Activated T-cell treated with anti-CD3 and anti-CD28 coated beads, Interleukin-2, amount 50 U/mL, for 24 hours (primary cell): ENCODE measurements at places on chromosomes 6 and 20.

GRCh38 chr20:56091628-56092234, 86.4 kb upstream of the CBLN4 start:
- no peak for DNase-seq

- no peak for DNase-seq
Measured at GRCh38 chr20:10412591-10413408, 21.2 kb downstream of the MKKS start.

DNA sequence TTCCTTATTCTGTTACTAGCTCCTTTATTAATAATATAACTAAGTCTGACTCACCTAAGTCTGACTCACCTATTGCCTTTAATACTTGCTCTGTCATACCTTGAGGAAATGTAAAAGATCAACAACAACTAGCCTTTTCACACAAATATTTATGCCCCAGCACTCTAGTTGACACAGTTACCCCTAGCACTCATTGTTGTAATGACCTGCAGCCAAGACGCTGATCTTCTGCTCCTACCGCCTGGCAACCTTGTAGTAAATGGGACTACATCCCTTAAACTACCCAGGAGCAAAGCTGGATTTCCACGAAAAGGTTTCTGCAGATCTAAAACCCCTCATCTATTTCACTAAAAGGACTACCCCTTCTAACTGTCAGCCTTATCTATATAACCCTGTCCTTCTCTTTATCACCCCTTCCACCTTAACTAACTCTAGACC, 90.0 kb downstream of the PLG start:
- DNase-seq, result no peak

- no peak for DNase-seq
Measured at GRCh38 chr6:25387911-25388310, 108.7 kb downstream of the CARMIL1 start.

DNA sequence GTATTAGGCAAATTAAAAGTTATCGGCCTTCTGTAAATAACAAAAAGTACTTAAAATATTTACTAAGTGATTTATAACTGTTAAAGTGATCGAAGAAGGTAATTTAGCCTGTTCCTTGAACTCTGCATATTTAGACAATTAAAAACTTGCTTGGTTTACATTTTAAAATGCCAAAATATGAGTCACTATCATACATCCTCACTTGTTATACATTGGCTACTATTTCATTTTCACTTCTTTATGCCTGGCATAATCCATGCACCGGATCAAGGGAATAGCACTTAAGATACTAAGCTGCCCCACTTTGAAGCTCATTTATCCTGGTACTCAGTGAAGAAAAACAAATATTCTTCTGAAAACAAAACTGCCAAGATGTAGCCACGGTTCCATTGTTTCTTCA, 344.6 kb downstream of the UBE3D start:
- no peak for DNase-seq

- no peak for DNase-seq
Measured at GRCh38 chr6:134920422-134920821, 29.5 kb downstream of the ALDH8A1 start.

- DNase-seq, result no peak
Measured at GRCh38 chr20:7113577-7114466, 346.3 kb downstream of the BMP2 start.

- peak; percentile 50 for DNase-seq
Measured at GRCh38 chr6:32941214-32941768, 463 bp upstream of the HLA-DMB start.

GRCh38 chr6:145863988-145864616, 49.5 kb upstream of the FBXO30 start:
- DNase-seq, result no peak

DNA sequence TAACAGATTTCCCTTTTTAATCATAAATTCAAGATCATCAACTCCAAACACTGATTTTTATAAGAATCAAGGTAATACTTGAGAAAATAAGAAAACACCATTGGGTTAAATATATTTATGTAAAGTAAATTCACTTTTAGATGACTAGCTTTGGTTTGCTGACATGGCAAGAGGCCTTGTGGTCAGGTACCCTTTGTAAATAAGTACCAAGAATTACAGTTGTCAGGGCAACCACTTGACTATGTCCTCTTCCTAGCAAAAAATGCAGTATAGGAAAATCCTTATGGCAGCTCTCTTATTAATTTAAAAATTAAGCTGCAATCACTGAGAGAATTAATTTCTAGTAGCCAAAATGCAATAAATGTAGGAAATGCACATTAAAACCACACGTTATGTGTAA, 153.8 kb downstream of the INSM1 start:
- no peak for DNase-seq

- DNase-seq, result peak; percentile 22
Measured at GRCh38 chr20:50083034-50083433, 29.9 kb downstream of the UBE2V1 start.

- DNase-seq, result no peak
Measured at GRCh38 chr6:30687659-30688431, 1.4 kb upstream of the PPP1R18 start.

GRCh38 chr6:44105993-44106740, 21.1 kb downstream of the MRPL14 start:
- no peak for DNase-seq

GRCh38 chr6:11389977-11390376, 147.6 kb upstream of the TMEM170B start:
- no peak for DNase-seq

DNA sequence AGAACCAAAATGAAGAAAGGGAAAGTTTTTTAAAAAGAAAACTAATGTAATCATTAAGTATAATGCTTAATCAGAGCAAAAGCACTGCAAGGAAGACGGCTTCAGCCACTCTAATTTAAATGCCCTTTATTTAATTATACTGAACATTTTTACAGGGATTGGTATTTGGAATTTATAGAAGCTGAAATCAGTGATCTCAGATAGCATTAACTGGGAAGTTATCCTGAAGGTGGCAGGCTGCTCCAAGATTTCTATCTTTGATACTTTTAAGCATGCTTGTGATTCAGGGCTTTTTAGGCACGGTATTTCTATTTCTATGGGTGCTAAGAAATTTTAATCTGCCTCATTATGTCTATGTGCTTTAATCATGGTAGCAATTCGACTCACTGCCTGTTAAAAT, 1.3 kb upstream of the NDUFAF4 start:
- DNase-seq, result no peak

DNA sequence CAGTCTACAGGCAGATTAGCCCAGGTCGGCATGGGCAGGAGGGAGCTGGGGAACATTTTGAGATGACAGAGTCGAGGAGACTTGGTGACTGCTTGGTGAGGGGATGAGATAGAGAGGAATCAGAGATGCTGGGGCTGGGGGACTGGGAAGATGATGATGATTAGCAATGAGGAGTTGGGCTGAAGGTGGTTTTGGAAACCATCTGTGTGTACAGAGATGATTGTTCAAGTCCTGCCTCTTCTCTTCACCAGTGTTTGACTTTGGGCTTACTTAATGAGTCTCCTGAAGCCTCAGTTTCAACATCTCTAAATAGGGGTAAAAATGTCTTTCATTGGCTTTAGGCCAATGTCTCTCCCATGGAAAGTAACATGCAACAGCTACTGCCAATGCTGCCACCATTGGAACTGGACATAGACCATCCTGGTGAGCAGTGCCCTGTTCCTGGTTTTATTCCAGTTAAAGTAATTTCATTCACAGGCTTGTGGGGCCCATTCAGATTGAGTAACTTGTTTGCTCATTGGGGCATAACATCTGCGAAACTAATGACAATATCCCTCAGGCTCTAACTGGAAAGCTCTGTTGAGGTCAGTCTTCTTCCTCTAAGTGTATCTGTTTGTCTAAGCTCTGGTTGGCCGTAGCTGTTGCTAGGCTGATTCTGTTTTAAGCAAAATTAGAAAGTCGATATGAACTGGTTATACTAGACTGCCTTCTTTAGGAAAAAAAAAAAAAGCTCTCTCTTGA, 99.1 kb downstream of the ARMC2 start:
- DNase-seq, result no peak

- DNase-seq, result no peak
Measured at GRCh38 chr6:151885234-151885633, 77.8 kb downstream of the ESR1 start.

GRCh38 chr6:52381249-52381648, 19.3 kb downstream of the PAQR8 start:
- no peak for DNase-seq

- no peak for DNase-seq
Measured at GRCh38 chr6:129235167-129236000, 352.4 kb downstream of the LAMA2 start.

DNA sequence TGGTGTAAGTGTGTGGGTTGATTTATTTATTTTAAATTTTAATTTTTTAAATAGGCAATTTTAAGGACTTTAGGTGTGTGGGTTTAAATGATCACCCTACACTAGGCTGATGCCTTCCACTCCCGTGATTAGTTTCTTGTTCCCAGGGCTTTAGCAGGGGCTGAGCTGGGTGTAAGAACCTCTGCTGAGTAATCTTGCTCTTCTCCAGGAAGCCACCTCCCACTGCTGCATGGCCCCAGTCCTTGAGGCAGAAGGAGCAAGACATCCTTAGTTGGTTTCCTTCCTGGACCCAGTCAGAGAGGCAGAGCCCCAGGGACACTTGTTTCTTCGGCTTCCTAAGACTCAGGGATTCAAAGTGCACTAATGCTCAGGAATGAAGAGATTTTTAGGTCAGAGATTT, 19.8 kb upstream of the CDC5L start:
- no peak for DNase-seq

GRCh38 chr6:17207281-17207680, 73.9 kb upstream of the RBM24 start:
- DNase-seq, result no peak

DNA sequence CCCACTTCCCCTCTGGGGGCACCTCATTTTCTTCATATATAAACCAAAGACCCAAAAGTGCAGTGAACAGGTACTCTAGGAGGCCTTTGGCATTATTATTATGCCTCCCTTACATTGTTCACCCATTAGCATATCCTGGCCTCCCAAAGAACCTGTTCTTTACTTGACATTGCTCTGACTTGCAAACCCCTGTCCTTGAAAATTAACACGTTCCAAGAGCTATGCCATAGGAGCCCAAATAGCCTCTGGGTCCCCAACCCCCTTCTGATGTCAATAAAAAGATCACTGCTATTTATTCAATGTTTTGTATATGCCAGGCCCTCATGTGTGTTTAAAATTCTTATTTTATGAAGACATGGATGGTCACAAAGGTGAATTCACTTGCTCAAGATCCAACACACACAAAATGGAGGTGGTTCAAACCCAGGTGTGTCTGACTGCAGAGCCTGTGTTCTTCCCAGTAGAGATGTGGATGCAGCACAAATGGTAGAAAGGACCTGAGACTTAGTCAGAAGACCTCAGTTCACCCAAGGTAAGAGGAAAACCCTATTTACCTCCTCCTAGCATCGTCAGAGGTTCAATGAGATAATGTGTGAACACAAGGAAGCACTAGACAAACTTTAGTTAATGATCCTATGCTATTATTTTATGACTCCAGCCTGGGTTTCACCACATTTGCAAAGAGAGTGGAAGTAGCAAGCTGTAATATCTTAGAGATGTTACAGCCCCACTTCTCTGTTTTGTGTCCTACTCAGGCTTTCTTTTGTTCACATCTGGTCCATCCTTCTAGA, 36.6 kb downstream of the BCL2L1 start:
- no peak for DNase-seq

- no peak for DNase-seq
Measured at GRCh38 chr20:58018590-58018989, 209.9 kb downstream of the ANKRD60 start.

GRCh38 chr6:128599036-128599435, 78.6 kb upstream of the PTPRK start:
- no peak for DNase-seq

GRCh38 chr20:32537657-32538525, 47.2 kb downstream of the NOL4L start:
- peak; percentile 54 for DNase-seq

- DNase-seq, result no peak
Measured at GRCh38 chr6:45647341-45648261, 269.9 kb upstream of the SUPT3H start.

DNA sequence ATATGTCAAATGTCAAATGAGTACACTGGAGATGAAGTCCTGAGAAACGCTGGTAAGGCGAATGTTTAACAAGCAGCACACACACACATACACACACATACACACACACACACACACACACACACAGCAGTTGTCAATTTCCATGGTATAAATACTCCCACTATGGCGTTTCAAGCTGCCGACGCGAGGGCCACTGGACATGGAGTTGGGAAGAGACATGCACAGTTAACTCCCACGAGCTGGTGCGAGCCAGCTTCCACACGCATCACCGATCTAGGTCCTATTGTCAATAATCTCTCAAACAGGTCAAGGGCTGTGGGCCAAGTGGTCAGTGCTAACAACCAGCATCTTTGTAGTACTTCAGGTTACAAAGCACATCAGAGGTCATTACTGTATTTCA, 58.9 kb downstream of the TRERF1 start:
- peak; percentile 29 for DNase-seq

- no peak for DNase-seq
Measured at GRCh38 chr6:41053041-41053440, at the start of gene APOBEC2. Gene APOBEC2, plus strand, starts transcription at chr6:41053202. Its CDS starts 146 bp downstream, at chr6:41053348.

- DNase-seq, result no peak
Measured at GRCh38 chr6:46816626-46817025, 23.4 kb downstream of the MEP1A start.

- no peak for DNase-seq
Measured at GRCh38 chr6:137926207-137926731, 59.2 kb downstream of the TNFAIP3 start.
